Esophagus squamous epithelium (tissue), 5 donors: ENCODE measurements at places on chromosomes 6 and 20.

GRCh38 chr20:41050361-41051008 is 21.9 kb downstream of the TOP1 start:
- peaks cover 98% of the 10 kb centered on the region for H3K4me1 ChIP-seq
- H3K27ac ChIP-seq = no peak overlapping the region
- H3K4me3 ChIP-seq = no peak overlapping the region
- H3K27me3 ChIP-seq = no peaks in the 10 kb centered on the region
- no peak for DNase-seq
- H3K36me3 ChIP-seq = no peaks in the 10 kb centered on the region

GRCh38 chr6:98014442-98015201 is 731.6 kb upstream of the MMS22L start:
- H3K4me3 ChIP-seq = no peak overlapping the region
- H3K36me3 ChIP-seq = no peaks in the 10 kb centered on the region
- no peak for DNase-seq
- no peak overlapping the region for H3K27ac ChIP-seq

GRCh38 chr6:107657755-107658461 is 166.2 kb downstream of the SCML4 start:
- peak overlapping the region; percentile 61 for H3K27ac ChIP-seq
- H3K27me3 ChIP-seq = no peaks in the 10 kb centered on the region
- H3K36me3 ChIP-seq = no peaks in the 10 kb centered on the region
- peak overlapping the region; percentile 48 for H3K4me3 ChIP-seq
- peaks cover 16% of the 10 kb centered on the region for H3K4me1 ChIP-seq
- peak; percentile 48 for DNase-seq

DNA sequence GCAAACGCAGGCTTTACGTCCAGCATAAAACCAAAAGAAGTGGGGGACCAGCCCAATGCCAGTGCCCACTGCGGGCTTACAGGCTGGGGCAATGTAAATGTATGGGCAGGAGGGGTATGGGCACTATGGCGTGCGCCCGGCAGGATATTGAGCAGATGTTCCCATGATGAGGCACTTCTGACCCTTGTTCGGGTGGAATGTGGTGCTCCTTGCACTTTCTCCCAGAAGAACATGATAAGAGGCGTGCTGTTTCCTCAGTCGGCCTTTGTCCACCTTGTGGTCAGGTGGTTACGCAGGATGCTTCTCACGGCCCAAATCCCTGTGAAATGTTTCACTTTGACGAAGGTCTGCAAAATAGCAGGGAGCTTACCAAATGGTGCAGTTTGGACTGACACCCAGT is 4.8 kb upstream of the GPR31 start:
- H3K36me3 ChIP-seq = no peaks in the 10 kb centered on the region
- H3K27me3 ChIP-seq = no peaks in the 10 kb centered on the region
- no peak overlapping the region for H3K4me3 ChIP-seq
- DNase-seq = no peak
- no peak overlapping the region for H3K27ac ChIP-seq

- no peaks in the 10 kb centered on the region for H3K27me3 ChIP-seq
- no peak overlapping the region for H3K4me3 ChIP-seq
- no peak overlapping the region for H3K27ac ChIP-seq
- no peaks in the 10 kb centered on the region for H3K36me3 ChIP-seq
- H3K4me1 ChIP-seq = no peaks in the 10 kb centered on the region
These were observed 65.8 kb upstream of the SNRPB2 start for GRCh38 chr20:16664020-16664419.

DNA sequence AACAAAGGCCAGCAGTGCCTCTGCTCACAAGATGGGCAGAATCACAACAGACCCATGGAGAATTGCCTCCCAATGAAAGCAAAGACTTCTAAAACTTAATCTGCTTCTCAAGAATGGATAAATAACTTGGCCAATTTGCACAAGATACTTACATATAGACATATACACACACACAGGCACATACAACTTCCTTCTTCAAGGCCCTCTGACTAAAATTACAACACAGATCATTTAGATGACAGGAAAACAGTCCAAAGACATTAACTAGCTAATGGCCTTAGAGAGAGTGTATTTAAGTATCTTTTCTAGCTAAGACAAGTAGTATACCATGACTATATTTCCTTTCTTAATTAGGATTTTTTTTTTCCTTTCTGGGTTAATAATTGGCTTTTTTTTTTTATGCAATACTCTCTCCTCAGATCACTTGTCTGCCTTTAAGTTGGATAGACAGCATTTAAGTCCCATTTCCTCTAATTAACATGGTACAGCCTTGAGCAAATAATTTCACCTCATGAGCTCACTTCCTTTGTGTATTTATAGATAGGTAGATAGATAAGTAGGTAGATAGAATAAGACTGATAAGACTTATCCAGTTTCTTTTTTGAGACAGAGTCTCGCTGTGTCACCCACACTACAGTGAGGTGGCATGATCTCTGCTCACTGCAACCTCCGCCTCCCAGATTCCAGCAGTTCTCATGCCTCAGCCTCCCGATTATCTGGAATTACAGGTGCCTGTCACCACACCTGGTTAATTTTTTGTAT is 70.0 kb downstream of the NRSN1 start:
- no peaks in the 10 kb centered on the region for H3K4me1 ChIP-seq
- H3K36me3 ChIP-seq = no peaks in the 10 kb centered on the region
- H3K27ac ChIP-seq = no peak overlapping the region
- H3K4me3 ChIP-seq = no peak overlapping the region
- no peaks in the 10 kb centered on the region for H3K27me3 ChIP-seq
- DNase-seq = no peak

GRCh38 chr20:39603219-39603618 is 641.1 kb downstream of the DHX35 start:
- no peaks in the 10 kb centered on the region for H3K36me3 ChIP-seq
- H3K4me3 ChIP-seq = no peak overlapping the region
- H3K27ac ChIP-seq = no peak overlapping the region
- no peaks in the 10 kb centered on the region for H3K4me1 ChIP-seq

DNA sequence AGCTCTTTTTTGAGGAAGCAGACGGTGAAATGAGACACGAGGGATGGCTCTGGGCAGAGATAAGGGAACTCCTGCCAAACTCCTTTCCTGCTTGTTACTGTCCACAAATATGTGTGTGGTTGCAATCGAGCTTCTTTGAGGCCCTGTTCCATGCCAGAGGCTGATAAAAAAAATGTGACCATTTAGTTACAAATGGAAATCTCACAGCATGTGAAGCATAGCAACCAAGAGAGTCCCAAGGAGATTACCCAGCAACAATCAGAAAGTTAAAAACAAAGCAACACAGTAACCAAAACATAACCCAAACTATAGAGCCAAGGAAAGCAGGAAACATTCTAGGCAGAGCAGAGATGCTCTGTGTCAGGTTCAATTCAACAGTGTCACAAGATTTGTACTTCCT is 35.4 kb upstream of the HMGN3 start:
- H3K4me1 ChIP-seq = peaks cover 7% of the 10 kb centered on the region
- H3K27ac ChIP-seq = no peak overlapping the region
- DNase-seq = no peak
- no peak overlapping the region for H3K4me3 ChIP-seq
